ENCODE measurements at places on chromosomes 6 and 20.

DNA sequence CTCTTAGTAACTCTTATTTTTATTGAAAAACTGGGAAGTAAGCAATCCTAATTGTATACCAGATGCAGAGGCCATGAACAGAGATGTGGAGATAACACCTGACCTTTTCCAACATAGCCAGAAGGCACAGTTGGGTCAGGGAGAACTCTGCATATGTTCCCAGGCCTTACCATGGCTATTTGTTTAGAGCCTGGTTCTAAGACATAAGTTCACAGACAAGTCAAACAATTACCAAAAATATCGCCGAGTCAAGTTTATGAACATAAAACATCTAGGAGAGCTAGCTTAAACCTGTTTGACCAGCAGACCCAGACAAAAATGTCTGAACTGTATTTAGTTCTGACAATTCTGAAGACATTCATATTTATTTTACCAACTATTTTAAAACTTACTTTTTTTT is 26.7 kb upstream of the IYD start:
- DNase-seq = no peak

DNA sequence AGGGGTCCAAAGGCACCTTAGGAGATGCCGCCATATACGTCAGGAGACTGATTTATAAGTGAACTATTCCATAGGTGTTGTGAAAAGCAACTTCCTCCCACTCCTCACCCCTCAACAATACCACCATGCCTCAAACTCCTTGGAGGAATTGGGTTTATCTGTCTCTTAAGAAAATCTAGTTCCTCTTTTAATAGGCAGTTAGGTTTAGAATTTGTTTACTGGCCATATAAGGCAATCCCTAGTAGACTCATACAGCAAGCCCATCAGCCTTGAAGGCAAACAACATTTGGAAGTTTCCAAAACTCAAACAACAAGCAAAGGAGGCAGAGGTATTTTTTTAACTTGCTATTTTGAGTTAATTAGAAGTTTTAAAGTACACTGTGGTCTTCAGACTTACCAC is 66.1 kb downstream of the PRND start:
- DNase-seq = no peak

GRCh38 chr6:156189714-156190113 is 587.5 kb upstream of the ARID1B start:
- DNase-seq = no peak

DNA sequence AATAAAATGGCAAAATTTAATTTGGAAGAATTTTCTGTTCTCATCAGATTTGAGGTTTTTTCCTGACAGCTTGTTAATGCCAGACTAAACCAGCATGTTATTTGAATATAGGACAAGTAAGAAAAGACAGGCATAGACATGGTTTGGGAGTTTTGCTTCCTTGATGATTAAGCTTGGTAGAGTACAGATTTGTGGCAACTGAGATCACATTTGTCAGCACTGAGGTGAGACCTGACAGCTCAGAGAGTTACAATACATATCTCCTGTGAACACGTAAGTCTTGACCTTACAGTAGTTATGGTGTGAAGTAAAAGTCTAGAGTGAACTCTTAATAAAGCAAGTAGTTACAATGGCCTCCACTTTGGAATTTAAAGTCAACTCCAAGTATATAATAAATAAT is 34.5 kb downstream of the CENPW start:
- DNase-seq = no peak

DNA sequence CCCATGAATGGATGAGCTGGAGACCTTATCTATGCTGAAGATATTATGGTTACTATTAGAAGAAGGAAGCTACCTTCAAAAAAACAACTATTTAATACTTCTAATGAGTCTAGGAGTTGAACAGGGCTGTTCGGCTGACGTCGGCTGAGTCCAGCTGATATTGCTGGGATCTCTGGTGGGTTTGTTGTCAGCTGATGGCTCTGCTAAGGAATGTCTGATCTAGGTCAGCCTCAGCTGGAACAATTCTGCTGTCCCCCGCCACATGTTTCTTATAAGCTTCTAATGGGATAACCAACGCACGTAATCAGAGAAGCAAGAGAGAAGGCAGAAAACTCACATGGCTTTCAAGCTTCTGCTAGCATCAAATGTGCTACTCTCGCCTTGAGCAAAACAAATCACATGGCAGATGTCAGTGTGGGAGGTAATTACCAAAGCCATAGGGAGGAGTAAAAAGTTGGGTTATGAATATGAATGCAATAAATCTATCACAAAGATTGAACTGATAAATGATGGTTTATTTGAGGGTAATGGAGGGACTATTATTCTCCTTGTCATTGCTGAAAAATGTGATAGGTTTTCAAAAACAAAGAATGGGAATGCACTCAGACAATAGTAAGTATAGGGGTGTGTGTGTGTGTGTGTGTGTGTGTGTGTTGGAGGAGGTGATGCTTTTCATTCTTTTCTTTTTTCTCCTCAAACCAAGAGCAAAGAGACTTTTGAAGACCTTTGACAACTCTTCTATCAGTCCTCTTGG is 71.5 kb downstream of the BTBD3 start:
- DNase-seq = no peak
